Activated effector memory CD4-positive, alpha-beta T cell treated with anti-CD3 and anti-CD28 coated beads, Interleukin-2, amount 50 U/mL, for 16 hours (primary cell): ENCODE measurements at places on chromosomes 16 and 17.

GRCh38 chr17:16439303-16439791, 24.0 kb downstream of the TRPV2 start:
- no peak for DNase-seq

DNA sequence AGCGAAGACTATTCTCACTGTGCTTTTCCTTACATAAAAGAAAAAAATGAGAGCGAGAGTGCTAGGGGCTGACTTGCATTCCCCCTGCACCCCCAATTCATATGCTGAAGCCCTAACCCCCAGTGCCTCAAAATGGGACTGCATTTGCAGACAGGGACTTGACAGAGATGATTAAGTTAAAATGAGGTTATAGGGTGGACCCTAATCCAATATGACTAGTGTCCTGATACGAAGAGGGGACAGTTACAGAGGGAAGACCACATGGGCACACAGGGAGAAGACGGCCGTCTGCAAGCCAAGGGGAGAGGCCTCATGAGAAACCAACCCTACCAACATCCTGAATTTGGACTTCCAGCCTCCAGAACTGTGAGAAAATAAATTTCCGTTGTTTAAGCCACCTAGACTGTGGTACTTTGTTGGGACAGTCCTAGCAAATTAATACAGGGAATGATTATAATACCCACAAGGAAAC, 1.6 kb upstream of the TMEM220 start:
- DNase-seq: no peak

GRCh38 chr16:68273896-68274295, 9.6 kb downstream of the SLC7A6 start:
- no peak for DNase-seq

- DNase-seq: peak; percentile 39
Measured at GRCh38 chr17:16940116-16940881, 31.6 kb downstream of the TNFRSF13B start.

DNA sequence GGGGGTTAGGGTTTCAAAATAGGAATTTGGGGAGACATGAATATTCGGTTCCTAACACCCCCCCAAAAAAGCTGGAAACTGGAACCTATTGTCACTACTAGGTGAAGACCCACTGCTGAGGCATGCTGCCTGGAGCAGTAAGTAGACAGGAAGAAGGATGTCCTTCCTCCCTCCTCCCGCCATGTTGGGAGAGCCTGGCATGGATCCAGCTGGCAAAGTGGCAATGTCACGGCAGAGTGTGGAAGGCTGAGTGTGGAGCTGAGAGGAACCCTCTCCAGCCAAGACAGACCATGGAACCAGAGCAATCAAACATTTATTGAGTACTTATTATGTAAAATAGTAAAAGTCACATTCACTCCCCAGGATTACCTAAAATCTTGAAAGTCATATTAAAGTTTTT, 49.0 kb downstream of the CCDC182 start:
- DNase-seq: peak; percentile 43

GRCh38 chr17:74481621-74482020, 15.2 kb downstream of the CD300A start:
- DNase-seq: no peak

DNA sequence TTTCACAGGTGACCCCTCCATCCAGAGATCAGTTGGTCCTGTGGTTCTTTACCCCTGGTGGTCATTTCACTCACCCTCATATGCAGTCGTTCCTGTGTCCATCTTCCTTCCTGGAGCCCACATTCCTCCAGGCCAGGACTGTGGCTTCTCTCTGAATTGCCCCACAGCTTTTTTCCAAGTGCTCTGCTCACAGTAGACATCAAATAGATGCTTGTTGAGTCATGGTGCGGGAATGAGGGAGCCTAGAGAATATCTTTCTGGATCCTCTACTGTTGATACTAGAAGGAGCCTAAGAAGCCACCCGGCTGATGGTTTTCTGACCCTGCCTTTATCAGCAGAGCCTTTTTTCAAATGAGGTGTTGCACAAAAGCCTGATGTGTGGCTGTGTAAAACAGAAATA, 10.4 kb downstream of the USB1 start:
- DNase-seq: no peak

GRCh38 chr16:9060225-9060624, 31.2 kb upstream of the HAPSTR1 start:
- no peak for DNase-seq

DNA sequence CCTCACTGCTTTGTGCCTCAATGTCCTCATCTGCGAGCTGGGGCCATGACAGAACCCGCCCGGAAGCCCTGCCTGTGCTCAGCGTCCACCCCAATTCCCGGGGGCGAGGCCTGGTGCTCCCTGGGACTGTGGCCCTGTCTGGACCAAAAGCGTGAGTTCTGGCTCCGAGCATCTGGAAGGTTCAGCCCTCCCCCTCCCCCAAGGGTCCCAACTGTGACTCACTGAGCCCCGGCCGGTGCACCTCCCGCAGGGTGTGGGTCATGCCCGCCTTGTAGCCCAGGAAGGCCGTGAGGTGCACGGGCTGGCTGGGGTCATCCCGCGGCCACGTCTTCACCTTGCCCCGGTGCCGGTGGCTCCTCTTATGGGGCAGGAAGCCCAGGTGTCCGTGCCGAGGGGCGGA, 755 bp downstream of the RPL3L start:
- DNase-seq: no peak

GRCh38 chr16:76970087-76970744, 220.8 kb upstream of the MON1B start:
- DNase-seq: no peak

DNA sequence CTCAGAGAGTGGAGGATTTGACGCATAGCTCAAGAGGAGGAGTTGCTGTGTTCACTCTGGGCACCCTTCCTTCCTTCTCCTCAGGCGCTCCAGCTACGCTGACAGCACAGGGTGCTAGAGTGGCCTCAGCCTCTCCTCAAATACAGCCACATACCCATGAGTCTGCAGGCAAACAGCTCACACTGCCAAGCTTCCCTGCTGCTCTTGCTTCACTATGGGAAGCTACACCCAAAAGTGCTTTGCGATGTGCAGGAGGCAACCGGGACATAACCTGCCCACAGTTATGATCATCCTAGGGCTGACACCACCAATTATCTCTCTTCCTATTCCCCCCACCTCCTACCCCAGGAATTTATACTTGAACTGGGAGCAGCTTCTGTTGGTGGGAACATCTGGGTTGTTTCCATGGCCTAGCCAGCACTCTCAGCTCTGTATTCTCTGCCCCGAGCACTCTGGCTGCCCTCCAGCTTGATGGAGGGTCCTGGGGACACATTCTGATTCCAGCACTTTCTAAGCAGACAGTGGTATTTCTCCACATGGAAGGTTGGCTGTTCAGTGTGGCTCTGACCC, 40.3 kb upstream of the SREBF1 start:
- no peak for DNase-seq

DNA sequence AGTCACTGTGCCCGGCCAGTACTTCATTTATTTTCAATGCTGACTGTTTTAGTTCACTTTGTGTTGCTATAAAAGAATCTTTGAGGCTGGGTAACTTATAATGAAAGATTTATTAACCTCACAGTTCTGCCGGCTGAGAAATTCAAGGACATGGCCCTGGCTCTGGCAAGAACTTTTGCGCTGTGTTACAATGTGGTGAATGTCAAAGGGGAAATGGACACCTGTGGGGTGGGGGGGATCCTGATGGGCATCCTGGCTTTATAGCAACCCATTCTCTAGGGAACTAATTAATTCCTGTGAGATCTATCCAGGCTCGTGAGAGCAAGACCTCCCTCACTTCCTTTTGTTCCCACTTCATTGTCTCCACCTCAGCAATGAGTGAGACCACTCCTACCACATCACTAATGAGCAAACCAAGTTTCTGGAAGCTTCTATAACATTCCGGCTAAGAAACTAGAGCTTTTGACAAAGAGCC, 17.1 kb upstream of the CDH3 start:
- DNase-seq: no peak

DNA sequence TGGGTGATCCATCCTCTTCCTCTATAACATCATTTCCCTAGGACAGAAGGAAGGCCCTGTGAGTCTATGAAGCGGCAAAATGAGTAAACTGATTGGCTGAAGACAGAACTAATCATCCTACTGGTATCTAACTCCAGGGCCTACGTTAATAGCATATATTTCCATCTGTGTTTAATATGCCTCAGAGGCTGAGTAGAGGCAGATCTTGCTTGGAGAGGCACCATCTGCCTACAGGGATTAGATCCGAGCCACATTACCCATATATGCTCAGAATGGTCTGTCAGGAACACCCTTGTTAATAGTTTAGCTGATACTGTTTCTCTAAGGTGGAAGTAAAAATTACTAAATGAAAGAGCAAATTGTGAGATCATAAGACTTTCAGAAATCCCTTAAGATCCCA, 13.2 kb upstream of the FOXJ1 start:
- no peak for DNase-seq

DNA sequence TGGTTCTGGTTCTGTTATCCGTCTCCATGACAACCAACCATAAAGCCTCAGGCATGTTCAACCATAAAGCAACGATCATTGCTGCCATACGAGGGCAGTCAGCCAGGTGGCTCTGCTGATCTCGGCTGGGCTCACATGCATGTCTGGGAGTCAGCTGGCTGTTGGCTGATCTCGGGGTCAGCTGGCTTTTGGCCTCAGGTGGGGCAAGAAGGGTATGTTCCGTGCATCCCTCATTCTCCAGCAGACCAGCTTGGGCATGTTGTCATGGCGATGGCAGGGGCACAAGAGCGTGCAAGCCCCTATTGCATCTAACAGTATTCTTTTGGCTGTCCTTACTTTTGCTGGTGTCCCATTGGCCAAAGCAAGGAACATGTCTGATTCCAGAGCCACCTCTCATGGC, 86.2 kb downstream of the ABCC6 start:
- DNase-seq: no peak

DNA sequence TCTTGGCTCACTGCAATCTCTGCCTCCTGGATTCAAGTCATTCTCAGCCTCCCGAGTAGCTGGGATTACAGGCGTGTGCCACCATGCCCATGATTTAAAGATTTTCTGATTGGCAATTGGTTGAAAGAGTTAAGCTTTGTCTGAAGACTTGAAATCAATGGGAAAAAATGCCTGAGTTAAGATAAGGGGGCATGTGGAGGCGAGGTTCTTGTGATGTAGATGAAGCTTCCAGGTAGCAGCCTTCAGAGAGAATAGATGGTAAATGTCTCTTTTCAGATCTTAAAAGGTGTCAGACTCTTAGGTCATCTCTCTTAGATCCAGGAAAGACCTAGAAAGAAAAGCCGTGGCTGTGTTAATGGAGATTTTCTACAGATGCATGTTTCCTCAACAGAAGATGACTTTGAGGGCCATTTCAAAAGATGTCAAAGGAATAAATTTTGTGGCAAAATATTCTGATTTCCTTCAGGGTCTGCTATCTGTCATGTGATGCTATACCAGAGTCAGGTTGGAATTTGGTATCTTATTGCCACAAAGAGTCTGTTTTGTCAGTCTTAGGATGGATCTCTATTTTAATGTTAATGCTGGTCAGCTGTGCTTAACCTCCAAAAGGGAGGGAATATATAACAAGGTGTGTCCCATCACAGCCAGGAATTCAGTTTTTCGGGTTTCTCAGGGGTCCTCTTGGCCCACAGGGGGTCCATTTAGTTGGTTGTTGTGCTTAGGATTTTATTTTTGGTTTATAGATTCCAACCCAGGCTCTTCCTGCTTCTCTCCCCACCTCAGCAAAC, 58.3 kb upstream of the AKTIP start:
- no peak for DNase-seq

GRCh38 chr16:77457046-77457445, 22.2 kb upstream of the ADAMTS18 start:
- no peak for DNase-seq

GRCh38 chr17:43042025-43042628, 17.1 kb downstream of the RND2 start:
- no peak for DNase-seq

GRCh38 chr17:49703557-49704277, 4.0 kb downstream of the SLC35B1 start:
- DNase-seq: no peak

DNA sequence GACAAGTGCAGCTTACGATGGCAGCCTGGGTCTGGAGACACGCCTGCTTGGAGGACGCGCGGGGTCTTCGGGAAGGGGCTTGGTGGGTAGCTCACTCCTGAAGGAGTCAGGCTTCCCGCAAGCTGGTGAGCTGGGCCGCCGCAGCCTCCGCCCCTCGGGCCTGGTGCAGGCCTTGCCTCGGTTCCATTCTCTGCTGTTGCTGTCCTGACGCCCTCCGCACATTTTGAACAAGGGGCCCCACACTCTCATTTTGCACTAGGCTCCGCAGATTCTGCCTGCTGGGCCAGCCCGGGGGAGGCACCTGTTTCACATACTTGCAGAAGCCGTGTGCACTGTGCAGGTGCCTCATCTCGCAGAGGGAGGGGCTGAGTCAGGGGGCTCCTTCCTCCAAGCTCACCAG, 31.9 kb upstream of the CBX4 start:
- DNase-seq: no peak

DNA sequence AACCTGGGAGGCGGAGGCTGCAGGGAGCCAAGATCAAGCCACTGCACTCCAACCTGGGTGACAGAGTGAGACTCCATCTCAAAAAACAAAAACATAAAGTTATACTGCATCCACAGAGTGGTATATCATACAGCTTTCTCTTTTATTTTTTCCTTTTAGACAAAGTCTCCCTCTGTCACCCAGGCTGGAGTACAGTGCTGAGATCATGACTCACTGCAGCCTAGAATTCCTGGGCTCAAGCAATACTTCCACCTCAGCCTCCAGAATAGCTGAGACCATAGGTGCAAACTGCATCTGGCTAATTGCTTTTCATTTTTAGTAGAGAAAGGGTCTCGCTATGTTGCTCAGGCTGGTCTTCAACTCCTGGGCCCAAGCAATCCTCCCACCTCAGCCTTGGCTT, 10.0 kb upstream of the COPRS start:
- DNase-seq: no peak

DNA sequence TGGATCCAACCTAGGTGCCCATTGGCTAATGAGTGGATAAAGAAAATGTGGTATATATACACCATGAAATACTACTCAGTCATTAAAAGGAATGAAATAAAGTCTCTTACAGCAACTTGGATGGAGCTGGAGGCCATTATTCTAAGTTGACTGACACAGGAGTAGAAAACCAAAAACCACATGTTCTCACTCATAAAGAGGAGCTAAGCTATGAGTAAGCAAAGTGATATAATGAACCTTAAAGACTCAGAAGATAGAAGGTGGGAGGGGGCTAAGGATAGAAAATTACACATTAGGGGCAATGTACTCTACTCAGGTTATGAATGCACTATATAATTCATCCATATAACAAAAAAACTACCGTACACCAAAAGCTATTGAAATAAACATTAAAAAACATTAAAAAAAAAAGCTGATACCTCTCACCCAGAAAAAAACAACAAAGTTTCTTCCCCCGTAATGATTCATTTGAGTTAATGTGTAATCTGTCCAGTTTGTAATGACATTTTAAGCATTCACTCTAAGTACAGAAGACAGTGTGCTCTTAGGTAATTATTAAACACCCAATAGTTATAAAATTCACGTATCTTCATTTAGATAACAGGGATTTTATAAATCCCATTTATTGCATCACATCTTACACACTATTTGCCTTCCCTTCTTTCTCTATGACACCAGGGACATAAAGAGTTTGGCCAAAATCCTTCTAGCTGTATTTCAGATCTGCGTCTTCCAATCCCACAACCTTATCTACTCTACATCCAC, 941.5 kb downstream of the CDH11 start:
- no peak for DNase-seq
